ENCODE measurements at places on chromosomes 6 and 20.

GRCh38 chr6:168612586-168612985, 171.6 kb downstream of the SMOC2 start:
- DNase-seq: no peak

- no peak for DNase-seq
Observed at GRCh38 chr20:13271977-13272975, 51.2 kb downstream of the ISM1 start.

DNA sequence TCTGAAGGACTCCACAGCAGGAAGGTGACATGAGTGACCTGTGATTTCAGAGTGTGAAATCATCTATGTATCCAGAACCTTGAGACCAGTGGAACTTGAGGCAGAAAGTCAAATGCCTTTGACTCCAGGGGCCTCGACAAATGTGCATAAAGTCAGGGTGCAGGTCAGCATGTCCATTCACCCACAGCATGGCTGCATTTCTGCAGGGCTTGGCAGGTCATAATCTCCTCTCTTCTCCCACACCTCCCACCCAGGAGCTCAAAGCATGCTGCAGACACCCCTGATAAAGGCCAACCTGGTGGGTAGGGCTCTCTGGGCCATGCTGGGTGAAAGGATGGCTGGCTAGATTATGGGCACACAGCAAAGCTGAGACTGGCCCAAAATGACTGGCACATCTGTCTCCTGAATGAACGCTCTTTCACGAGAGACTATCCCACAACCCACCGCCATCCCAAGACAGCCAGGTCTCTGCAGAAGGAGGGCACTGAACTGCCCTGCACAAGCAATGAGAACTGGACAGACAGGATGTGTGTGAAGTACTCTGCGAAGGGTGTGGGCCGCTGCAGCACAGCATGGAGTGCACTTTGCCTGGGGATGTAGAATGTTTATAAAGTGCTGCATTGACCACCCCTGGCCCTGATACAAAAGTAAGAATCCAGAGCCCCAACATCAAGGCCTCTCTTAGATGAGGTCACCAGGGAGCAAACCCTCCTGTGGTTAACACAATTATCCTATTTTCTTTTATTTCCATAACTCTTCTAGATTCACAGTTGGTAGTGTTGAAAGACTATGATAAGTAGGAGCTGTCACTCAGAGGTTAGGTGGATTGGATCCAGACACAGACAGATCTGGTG, 78.2 kb upstream of the NXT1 start:
- no peak for DNase-seq

GRCh38 chr6:158158748-158159147, 9.3 kb downstream of the SERAC1 start:
- no peak for DNase-seq

GRCh38 chr6:11200356-11200755, 32.1 kb downstream of the NEDD9 start:
- DNase-seq: no peak

DNA sequence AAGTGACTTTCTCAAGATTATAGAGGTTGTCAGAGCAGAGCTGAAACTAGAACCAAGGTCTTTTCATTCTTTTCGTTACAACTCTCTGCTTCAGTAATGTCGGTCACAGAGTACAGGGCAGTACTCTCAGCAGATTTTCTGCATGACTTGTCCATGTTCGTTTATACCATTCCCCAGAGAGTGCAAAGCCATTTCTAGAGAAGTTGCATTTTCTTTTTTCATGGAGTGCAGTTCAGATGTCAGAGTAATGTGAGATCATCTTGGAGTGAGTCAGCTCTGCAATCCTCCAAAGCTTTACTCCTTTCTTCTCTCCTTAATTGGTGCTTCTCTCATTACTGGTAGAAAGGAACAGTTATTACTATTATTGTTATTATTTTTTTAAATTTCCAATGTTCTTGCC, 115.6 kb upstream of the B3GAT2 start:
- DNase-seq: no peak

GRCh38 chr6:119303164-119303887, 46.2 kb downstream of the MAN1A1 start:
- no peak for DNase-seq

- DNase-seq: peak; percentile 8
Observed at GRCh38 chr20:38692436-38693411, 31.6 kb upstream of the SLC32A1 start.

DNA sequence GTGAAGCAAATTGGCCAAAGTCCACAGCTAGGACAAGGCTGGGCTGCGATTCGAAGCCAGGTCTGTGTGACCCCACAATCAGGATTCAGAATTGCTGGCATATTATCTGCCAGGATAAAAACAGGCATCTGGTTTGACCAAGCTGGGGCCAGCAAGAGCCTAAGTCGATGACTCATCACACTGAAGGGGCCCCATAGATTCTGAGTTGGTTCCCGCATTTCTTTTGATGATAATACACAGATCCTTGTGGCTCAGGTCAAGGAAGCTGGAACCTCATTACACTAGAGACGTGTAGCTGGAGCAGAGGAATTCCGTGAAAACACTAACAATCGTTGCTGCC, 6.5 kb downstream of the KCNB1 start:
- no peak for DNase-seq

- DNase-seq: no peak
Observed at GRCh38 chr20:59647271-59647670, 42.9 kb downstream of the PHACTR3 start.

DNA sequence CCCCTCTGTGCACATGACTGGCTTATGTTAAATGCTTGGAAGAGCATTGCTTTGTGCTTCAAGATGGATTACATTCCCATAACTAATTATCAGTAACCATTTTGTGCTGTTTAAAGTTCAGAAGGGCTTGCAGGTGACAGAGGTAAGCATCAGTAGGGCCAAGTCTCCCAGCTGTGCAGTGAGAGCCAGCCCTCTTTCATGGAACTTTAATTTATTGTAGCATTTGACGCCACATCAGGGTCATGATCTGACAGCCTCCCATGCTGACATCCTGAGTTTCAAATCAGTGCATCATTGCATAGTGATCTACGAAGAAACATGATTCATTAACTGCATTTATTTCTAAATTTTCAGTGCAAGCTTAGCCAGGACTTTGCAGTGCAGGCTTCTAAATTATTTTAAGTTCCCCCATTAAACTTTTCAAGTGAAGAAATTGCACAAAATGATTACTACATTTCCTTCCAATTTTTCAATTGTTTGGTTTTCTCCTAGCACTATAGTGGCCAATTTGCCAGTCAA, 380.9 kb downstream of the UTRN start:
- no peak for DNase-seq

- DNase-seq: no peak
Observed at GRCh38 chr6:79607000-79607399, 24.1 kb upstream of the SH3BGRL2 start.

GRCh38 chr20:38196592-38196991, 31.5 kb upstream of the TGM2 start:
- no peak for DNase-seq

DNA sequence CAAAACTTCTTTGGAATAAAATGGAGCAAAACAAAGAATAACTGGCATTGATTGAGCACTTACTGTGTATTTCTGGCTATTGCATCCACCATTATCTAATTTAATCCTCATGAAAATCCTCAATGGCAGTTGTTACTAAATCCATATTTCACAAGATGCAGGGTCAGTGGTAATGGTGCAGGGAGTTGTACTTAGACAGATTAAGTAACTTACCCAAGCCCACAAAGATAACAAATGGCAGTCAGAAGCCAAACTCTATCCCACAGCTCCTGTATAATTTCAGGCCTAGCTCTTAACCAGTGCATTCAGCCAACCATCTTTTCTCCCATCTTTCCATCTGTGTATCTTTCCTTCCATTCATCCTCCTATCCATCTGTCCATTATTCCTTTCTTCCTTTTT, 29.3 kb upstream of the SSTR4 start:
- no peak for DNase-seq

DNA sequence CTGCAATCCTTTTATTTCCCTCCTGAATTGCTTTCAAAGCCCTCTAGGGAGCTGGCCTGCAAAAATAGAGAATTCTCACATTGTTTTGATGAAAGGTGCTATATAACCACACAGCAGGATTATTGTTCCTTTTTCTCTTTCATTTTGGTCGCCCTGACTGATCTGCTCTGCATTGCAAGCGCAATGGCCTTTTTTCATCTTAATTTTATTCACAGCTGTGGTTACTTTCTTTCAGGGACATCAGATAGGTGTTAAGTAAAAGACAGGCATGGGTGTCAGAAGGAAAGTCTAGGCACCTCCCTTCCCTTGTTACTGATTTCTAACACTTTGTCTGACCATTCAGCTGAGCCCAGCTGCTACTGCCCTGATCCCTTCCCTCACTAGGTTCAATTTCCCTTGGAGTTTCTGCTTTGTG, 850.5 kb upstream of the MAP3K7 start:
- DNase-seq: no peak

DNA sequence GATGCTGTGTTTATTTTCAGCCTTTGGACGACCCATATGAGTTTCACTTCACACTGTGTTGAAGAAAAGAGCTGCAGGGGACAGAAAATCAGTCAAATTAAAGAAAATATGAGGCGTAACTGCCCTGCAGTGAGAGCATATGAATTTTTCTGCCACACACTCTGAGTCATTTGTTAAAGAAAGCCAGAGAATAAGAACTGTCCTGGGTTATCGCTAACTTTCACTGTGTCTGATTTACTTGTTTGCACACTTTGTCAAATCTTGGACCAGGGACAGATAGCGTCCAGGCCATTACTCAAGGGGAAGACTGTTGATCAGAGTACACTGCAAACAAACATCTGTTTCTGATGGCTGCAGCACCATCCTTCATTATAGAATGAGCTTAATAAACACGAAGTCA, 126.8 kb upstream of the AGPAT4 start:
- no peak for DNase-seq

DNA sequence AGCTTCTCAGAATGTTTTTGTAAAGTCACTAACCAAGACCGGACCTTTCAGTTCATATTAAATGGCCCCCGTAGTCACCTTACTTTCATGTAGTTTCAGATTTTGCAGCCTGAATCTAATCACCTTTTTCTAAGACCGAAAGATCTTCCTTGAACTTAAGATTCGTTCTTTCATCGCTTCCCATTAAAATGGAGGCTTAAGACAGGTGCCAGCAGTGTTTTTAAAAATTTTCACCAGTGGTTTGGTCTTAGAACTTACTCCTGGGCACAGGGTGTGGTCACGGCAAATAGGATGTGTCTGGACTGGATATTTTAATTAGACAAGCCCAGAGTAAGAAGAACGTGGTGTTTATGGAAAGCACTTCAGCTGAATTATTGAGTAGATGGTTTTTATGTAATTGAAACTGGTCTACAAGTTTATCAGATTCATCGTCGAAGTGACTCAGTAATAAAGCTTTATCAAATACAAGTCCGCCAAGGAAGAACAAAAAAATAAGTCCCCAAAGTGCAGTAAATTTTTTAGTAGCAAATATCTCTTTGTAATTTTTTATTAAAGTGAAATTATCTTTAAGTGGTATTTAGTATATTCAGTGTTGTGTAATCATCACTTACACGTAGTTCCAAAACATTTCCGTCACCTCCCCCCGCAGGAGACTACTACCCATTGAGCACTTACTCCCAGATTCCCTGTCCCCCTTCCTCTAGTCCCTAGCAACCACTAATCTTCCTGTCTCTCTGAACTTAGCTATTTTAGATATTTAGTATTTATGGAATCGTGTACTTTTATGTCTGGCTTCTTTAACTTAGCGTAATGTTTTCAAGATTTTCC, 868 bp downstream of the SRSF3 start:
- DNase-seq: peak; percentile 41

DNA sequence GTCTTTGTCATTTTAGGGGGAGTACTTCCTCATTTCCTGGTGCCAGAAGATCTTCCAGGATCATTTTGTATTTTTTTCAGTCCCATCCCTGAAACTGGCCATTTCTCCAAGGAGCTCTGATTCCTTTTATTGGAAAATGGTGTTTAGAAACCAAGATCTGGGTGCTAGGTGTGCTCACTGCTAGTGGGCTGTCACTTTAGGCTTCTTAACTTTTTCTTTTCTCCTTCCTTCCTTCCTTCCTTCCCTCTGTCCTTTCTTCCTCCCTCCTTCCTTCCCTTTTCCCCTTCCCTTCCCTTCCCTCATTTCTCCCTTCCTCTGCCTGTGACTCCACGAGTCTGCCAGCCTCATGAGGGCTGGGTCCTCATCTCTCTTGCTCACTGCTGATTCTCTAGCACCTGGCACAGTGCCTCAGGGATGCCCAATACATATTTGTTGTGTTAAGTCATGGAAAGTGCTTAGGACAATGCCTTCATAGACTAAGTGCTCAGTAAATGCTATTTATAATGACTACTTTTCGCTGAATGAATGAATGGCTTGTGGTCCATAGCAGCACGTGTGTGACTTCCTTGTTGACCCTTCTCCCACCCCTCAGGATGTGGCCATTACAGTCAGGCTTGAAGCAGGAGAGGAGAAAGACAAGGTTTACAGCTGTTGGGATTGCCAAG, 36.9 kb downstream of the APCDD1L start:
- no peak for DNase-seq

DNA sequence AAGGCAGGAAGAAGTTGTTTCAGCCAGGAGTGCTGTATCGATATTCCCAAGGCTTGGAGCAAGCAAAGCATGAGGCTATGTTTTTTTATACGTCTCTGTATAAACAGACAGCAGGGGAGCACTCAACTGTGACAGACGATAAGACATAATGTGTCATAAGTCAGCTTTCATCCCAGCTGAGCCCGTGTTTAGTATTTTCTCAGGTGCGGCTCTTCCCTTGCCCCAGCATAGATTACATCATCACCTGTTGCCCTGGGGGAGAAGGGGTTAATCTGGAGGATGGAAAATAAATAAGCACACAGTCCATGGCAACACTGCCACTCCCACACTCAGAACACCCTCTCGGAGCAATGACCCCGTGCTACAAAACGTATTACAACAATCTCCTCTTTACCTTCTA, 22.1 kb upstream of the KCNK5 start:
- peak; percentile 27 for DNase-seq

- no peak for DNase-seq
Observed at GRCh38 chr6:89769572-89769971, 50.0 kb downstream of the MDN1 start.

- no peak for DNase-seq
Observed at GRCh38 chr20:8948442-8949020, 120.4 kb upstream of the PLCB4 start.

DNA sequence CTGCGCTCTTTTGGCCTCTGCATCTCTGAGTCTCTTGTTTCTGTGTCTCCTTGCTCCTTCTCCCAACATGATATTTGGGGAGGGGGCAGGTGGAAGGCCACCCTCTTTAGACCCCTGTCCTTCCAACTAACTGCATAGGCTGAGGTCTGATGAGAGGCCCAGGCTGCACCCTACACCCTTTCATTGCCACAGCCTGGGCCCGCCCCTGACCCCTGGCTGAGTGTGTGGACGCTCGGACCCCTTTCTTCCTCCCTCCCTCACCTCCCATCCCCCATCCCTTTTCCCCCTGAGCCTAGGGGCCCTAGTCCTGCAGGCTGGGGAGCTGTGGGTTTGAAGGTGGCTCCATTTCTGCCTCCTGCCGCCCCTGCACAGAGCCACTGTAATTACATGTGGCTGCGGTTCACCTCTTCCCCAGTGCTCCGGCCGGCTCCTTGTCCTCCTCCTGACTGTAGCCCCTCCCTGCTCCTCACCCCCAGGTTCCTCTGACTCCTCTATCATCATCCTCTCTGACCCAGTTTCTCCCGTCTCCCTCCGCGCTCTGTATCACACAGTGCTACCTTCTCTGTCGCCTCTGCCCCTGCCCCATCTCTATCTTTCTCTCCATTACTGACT, 6.8 kb downstream of the MDFI start:
- no peak for DNase-seq
